ENCODE measurements at places on chromosomes 16 and 17. TPM values are rescaled to one million over a fixed set of nuclear protein-coding genes. Genes with fewer than 3 reads are reported as not detected.

- no peak for DNase-seq
- H3K4me1 ChIP-seq, result peaks cover 8% of the 10 kb centered on the region
- H3K27me3 ChIP-seq, result no peaks in the 10 kb centered on the region
- no peak overlapping the region for H3K4me3 ChIP-seq
- H3K27ac ChIP-seq, result no peak overlapping the region
- no peaks in the 10 kb centered on the region for H3K36me3 ChIP-seq
These were observed 32.9 kb downstream of the COPRS start for GRCh38 chr17:31825961-31826691.

GRCh38 chr17:37610971-37611370 is 1.8 kb upstream of the SYNRG start:
- H3K36me3 ChIP-seq, result peaks cover 9% of the 10 kb centered on the region
- peaks cover 10% of the 10 kb centered on the region for H3K4me1 ChIP-seq
- H3K27me3 ChIP-seq, result peaks cover 3% of the 10 kb centered on the region
- no peak overlapping the region for H3K4me3 ChIP-seq
- H3K27ac ChIP-seq, result no peak overlapping the region

DNA sequence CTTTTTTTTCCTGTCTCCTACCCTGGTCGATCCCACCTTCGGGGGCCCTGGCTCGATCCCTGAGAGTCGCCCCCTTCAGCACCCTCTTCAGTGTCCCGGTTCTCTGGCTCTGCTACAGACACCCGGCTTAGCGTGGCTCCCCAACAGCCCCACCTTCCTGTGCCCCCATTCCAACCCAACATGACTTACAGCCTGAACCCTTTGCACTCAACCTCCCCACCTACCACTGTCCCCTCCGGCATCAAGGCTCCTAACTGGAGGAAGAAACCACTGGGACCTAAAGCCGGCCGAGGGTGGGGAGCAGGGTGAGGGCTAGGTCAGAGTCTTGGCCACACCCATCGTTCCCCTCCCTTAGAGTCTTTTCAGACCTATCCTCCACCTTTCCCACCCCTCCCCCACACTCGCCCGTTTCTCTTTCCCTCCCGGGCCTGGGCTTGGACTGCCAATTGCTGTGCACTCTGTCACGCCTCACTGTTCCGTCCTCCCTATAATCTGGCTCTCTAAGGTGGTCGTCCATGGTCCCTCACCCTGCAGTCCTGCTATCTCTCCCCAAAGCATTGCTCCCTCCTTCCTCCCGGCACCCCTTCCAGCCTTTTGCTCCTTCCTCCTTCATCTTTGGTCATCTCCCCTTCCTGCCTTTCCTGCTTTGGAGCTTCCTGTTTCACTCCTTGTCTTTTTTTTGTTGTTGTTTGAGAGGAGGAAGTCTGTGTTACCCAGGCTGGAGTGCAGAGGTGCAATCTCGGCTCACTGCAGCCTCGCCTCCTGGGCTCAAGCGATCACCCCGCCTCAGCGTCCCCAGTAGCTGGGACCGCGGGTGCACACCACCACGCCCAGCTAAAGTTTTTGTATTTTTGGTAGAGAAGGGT is 890 bp upstream of the CLDN7 start:
- peak overlapping the region; percentile 96 for H3K4me3 ChIP-seq
- H3K27me3 ChIP-seq, result peaks cover 9% of the 10 kb centered on the region
- H3K27ac ChIP-seq, result peak overlapping the region; percentile 80
- H3K36me3 ChIP-seq, result peaks cover 6% of the 10 kb centered on the region

DNA sequence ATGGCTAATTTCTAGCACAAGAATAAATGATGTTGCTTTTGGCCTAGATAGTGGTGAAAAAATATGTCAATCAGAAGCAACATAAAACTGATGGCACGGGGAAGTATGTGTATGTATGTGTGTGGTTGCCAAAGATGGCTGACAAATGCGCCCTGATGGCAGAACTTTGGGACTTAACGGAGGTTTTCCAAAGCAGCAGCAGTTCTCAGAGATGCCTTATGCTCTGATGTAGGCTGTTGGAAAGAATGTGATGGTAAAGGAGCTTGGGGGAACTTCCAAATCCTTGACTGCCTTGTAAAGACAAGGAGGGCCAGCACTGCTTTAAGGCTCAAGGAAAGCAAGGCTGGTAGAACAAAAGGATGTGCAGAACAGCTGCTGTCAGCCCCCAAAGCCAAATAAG is 16.0 kb downstream of the KCTD19 start:
- peaks cover 26% of the 10 kb centered on the region for H3K4me1 ChIP-seq
- H3K27ac ChIP-seq, result no peak overlapping the region
- DNase-seq, result no peak
- no peaks in the 10 kb centered on the region for H3K36me3 ChIP-seq
- peaks cover 8% of the 10 kb centered on the region for H3K27me3 ChIP-seq

DNA sequence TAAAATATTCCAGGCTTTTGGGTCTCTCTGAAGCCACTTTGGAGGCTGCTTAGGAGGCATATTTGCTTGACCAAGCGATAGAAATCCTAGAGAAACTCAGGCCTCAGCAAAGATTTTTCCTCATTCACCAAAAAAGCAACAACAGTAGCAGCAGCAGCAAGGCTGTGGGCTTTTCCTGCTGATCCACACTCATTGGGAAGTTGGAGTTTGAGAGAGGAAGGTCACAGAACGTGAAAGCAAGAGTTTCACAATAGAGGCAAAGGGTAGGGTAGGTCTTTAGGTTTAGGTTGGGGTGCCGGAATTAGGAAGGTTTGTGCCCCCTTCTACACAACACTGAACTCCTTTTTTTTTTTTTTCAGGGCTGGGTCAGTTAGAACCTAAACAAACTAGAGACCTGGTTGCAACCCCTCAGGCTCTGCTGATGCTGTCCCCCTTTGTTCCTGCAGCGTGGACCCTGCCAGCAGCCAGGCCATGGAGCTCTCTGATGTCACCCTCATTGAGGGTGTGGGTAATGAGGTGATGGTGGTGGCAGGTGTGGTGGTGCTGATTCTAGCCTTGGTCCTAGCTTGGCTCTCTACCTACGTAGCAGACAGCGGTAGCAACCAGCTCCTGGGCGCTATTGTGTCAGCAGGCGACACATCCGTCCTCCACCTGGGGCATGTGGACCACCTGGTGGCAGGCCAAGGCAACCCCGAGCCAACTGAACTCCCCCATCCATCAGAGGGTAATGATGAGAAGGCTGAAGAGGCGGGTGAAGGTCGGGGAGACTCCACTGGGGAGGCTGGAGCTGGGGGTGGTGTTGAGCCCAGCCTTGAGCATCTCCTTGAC is 2.0 kb downstream of the TMUB2 start:
- peaks cover 5% of the 10 kb centered on the region for H3K27me3 ChIP-seq
- H3K27ac ChIP-seq, result peak overlapping the region; percentile 36
- peak overlapping the region; percentile 99 for H3K4me3 ChIP-seq
- H3K4me1 ChIP-seq, result peaks cover 21% of the 10 kb centered on the region
- no peak for DNase-seq

- H3K27me3 ChIP-seq, result peaks cover 16% of the 10 kb centered on the region
- DNase-seq, result no peak
- H3K4me3 ChIP-seq, result no peak overlapping the region
These were observed 42.6 kb downstream of the NLRP1 start for GRCh38 chr17:5541610-5542202.

GRCh38 chr17:81526662-81527571 is 1.3 kb upstream of the FSCN2 start:
- H3K27ac ChIP-seq, result no peak overlapping the region
- H3K4me1 ChIP-seq, result no peaks in the 10 kb centered on the region

DNA sequence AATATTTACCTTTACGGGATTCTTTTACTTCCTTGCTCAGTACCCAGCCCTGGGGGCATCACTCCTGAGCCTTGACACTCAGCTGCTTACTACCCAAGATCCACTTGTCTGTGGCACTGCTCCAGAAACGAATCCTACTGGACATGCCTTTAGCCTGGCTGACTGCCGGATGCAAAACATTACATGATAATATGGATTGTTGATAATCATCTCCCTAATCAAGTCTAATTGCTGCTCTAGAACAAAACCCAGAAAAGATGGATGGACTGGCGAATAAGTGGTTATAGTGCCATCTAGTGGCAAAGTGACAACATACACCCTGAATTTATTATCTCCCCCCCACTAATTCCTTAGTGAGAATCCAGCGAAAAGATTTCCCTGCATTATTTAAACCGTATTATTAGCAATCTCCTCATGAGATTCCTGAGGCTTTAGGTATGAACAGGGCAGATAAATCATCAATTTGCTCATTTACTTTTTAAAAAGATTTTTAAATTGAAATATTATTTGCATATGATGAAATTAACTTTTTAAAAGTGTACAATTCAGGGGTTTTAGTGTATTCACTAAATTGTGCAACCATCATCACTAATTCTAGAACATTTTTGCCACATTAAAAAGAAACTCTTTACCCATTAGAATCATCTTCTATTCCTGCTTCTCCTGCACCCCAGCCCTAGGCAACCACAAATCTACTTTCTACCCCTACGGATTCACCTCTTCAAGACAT is 61.6 kb downstream of the RGS9 start:
- DNase-seq, result no peak
- H3K4me1 ChIP-seq, result peaks cover 4% of the 10 kb centered on the region
- H3K27me3 ChIP-seq, result peaks cover 2% of the 10 kb centered on the region
- no peaks in the 10 kb centered on the region for H3K36me3 ChIP-seq
- no peak overlapping the region for H3K4me3 ChIP-seq

GNAO1 gene
- 0.69 TPM for total RNA-seq

SULT1A4 gene
- 4.2 TPM for total RNA-seq

NAGS gene
- total RNA-seq, result 1.2 TPM

SCARF1 gene
- total RNA-seq, result 289 TPM

TADA2A gene
- 24.7 TPM for total RNA-seq

HAGH gene
- total RNA-seq, result 44.8 TPM
